HS-27A (cell line): ENCODE measurements at places on chromosomes 13 and 19.

- DNase-seq, result no peak
Measured at GRCh38 chr13:29510651-29511084, 84.8 kb downstream of the SLC7A1 start.

GRCh38 chr13:40552895-40553294 is 113.5 kb downstream of the FOXO1 start:
- DNase-seq, result no peak

DNA sequence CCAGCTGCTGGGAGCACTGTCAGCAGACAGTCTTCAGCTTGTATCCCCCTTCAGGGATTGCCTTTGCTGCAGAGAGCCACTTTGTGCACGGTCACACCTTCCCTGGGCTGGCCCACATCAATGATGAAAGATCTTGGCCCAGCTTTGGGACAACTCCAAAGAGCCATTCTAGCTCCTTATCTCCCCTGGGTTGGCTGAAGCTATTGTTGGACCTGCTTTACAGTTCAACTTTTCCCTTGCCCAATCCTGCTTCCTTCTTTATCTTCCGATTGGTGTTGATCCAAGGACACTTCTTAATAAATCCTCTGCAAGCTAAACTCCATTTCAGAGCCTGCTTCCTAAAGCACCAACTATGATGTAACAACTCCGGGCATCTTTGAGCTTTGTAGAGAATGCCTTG is 466.4 kb downstream of the KLF12 start:
- DNase-seq, result no peak

DNA sequence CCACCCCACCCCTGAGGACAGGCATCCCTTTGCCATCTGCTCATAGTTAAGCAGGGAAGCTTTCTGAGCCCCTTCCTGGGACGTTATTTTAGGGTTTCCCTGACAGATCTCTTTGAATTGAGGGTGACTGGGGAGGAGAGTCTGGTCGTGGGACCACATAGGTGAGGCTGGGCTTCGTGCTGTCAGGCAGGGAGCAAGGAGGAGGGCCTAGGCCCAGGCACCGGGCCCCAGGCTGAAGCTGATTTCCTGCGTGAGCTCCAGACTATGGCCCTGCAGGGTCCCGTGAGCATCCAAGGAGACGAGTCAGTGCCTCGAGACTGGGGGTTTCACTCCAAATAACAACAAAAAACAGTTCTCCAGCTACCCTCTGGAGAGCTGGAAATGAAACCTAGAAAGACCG is 60.4 kb downstream of the MYO9B start:
- no peak for DNase-seq

DNA sequence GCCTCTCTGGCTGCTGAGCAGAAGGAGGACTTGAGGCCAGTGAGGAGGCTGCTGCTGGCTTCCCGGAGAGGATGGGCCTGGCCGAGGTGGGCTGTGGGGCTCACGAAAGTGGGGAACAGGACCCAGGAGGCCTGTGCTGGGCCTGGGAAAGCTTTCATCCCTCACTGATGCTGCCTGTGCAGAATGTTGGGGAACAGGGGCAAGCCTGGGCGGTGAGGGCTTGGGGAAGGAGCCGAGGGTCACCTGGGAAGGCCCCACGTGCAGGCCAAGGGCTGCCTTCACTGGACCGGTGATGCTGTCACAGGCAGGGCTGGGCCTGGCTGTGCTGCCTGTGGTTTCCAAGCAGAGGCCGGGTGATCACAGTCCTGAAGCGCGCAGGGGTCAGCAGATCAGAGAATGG is 9.4 kb downstream of the AP1M1 start:
- no peak for DNase-seq

DNA sequence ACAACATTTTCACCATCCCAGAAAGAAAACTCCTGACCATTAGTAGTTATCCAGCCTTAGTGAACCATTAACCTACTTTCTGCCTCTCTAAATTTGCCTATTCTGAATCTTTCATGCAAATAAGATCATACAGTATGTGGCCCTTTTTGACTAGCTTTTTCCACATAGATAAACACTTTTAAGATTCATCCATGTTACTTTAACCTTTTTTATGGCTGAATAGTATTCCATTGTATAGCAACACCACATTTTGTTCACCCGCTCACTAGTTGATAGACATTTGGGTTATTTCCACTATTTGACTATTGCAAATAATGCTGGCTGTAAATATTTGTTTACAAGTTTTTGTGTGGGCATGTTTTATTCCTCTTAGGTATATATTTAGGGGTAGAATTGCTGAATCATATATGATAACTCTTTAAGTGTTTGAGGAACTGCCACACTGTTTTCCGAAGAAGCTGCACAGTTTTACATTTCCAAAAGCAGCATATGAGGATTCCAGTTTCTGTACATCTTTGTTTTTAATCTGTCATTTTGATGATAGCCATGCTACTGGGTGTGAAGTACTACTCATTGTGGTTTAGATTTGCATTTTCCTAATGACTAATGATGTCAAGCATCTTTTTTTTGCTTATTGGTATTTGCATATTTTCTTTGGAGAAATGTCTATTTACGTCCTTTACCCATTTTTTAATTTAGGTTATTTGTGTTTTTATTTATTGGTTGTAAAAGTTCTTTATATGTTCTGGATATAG is 17.1 kb downstream of the COG6 start:
- no peak for DNase-seq

- DNase-seq, result no peak
Measured at GRCh38 chr13:46479283-46479682, 73.7 kb upstream of the LRCH1 start.

DNA sequence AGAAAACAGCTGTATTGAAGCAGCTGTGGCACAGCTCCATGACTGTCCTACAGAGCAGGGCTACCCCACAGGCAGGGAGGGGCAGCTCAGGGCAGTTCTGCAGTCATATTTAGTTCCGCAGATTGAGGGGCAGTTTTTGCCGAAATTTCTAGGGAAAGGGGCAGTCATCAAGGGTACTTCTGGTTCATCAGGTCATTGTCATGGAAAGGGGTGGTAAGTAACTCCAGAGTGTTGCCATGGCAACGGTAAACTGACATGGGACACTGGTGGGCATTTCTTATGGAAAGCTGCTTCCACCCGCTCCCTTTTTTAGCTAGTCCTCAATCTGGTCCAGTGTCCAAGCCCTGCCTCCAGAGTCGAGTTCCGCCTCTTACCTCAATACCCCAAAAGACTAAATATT is 702.8 kb downstream of the LIG4 start:
- no peak for DNase-seq

- no peak for DNase-seq
Measured at GRCh38 chr13:45341799-45342500, 967 bp upstream of the TPT1 start.

DNA sequence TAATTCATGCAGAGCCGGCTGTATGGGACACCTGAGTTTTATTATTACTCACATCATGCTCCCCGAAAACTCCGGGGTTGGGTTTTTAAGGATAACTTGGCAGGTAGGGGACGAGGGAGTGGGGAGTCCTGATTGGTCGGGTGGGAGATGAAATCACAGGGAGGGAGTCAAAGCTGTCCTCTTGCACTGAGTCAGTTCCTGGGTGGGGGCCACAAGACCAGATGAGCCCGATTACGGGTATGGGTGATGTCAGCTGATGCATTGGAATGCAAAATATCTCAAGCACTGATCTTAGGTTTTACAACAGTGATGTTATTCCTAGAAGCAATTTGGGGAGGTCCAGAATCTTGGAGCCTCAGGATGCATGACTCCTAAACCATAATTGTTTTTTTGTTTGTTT is 18.6 kb upstream of the COG3 start:
- peak; percentile 35 for DNase-seq

DNA sequence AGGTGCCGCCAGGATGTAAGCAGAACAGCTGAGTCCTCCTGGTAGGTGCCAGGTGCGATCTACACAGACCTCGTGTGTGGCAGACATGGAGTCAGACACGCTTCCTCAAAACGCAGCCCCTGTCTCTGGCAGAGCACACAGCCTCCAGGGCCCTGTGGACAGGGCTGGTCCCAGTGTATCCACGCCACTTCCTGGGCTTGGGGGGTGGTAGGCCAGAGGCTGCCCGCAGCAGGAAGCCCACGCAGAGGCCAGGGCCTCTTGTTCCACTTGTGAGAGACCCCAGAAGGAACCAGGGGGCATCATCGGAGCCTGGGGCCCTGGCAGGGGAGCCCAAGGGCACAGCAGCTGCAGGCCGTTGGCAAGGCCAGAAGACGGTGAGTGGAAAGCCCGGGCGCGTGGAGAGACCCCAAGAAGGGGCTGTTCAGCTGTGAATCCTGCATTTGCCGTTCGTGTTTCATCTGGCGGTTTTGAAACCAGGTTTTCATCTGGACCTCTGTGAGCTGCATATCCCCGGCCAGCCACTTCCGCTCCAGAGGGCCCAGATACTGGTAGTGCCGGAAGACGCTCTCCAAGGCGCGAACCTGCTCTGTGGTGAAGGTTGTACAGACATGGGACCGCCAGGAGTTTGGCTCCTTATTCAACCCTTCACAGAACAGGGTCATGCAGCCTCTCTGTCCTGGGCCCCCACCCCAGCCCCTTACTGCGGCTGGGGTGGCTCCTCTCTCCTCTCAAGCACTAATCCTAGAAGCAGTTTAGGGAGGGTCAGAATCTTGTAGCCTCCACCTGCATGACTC is 25.1 kb upstream of the SLITRK1 start:
- DNase-seq, result no peak

GRCh38 chr19:43681821-43682220 is 11.9 kb upstream of the PLAUR start:
- DNase-seq, result no peak

DNA sequence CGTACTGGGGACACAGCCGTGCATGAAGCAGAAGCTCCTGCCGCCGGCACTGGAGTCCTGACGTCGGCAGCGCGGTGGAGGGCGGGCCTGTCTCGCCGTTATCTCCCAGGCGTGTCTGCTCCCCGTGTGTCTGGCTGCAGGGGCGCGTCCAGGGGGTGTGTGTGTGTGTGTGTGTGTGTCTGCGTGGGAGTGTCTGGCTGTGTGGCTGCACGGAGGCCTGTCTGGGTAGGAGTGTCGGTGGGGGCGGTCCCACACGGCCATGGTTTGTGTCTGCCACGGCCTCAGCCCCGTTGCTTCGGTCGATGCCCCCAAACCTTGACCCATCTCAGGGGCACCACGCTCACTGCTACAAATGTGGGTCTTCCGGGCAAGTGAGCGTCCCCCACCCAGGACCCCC is 18.3 kb downstream of the ARID3A start:
- DNase-seq, result no peak

DNA sequence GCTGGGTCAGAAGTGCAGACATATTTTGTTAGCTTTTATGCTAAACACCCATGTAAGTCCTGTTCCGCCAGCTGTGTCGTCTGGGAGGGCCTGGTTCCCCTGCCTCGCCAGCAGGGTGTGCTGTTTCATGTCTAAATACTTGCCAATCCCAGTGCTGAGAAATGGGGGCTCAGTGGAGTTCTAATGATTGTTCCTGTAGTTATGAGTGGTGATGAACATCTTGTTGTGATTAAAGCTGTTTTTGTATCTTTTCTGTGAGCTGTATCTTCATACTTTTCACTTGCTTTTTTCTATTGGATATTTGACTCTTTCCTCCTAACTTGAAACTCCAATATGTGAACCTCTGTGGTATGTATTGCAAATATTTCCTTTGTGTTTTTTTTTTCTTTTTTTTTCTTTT is 32.7 kb downstream of the KDM4B start:
- DNase-seq, result peak; percentile 22

DNA sequence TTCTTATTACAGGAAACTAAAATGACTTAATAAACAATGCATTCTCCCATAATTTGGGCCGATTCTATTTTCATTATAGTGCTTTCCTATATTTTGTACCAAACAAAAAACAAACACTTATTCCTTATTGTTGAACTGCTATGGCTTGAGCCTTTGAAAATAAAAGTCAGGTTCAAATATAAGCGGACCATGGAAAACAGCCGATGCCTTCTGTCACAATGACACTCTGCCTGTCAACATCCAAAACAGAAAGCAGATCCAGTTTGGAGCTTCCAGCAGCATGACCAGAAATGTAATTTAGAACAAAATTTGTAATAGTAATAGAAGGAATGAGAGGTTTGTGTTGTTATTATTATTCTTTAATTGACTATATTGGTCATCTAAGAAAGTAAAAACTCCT is 194.5 kb downstream of the LHFPL6 start:
- no peak for DNase-seq

DNA sequence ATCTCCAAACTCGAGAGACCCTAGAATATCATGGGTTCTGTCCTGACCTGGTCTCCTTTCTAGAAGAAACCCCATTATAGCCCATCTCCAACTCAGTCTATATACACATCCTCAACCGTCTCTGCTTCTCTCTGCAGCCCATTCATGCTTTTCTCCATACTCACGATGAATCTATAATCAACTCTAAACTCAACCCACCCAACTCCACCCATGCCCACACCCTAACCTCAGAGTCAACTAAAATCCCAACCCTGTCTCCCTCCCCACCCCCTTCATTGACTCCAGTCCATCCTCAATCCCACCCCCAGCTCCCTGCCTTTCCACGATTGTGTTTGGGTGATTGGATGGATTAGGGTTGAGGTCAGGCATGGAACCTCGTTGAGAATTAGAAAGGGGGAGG is 1.8 kb downstream of the SBK3 start:
- no peak for DNase-seq
